ENCODE measurements at places on chromosomes 13 and 19.

DNA sequence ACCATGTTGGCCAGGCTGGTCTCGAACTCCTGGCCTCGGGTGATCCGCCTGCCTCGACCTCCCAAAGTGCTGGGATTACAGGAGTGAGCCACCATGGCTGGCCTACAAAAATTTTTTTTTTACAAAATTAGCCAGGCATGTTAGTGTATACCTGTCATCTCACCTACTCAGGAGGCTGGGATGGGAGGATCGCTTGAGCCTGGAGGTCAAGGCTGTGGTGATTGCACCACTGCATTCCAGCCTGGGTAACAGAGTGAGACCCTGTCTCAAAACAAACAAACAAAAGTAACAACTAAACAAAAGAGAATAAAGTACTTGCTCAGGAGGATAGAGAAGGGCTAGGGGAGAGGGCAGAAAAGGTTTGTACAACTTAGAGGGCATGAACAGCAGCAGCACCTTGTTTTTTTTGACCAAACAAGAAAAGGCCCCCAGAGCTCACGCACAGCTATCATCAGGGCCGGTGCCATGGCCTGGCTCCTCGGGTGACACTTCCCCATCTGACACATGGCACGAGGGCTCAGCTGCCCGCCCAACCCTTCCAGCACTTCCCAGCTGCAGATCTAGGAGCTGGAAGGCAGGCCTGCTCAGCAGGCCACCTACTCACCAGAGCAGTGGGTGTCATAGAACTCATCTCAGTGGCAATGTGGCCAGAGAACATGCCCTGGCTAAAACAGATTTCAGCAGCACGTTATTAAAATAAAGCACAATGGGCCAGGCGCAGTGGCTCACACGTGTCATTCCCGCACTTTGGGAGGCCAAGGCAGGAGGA lies 8.6 kb upstream of the SLC7A9 start:
- no peak for DNase-seq

DNA sequence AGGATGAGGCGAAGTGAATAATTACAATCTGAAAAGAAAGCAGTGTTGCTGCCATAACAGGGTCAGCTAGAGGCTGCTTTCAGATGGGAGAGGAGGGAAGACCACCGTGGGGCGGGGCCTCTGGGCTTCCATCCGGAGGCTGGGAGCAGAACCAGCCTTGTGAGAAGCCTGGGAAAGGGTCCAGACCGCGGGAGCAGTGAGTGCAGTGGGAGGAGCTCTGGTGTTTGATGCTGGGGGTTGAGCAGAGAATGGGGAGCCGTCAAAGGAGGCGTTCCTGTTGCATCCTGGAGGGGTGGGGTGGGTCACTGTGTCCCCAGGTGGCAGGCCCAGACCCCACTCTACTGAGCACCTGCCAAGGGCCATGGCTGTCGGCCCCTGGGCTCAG lies 18.1 kb downstream of the NKPD1 start:
- no peak for DNase-seq

- no peak for DNase-seq
Observed at GRCh38 chr13:48506092-48506701, 26.7 kb downstream of the RCBTB2 start.

DNA sequence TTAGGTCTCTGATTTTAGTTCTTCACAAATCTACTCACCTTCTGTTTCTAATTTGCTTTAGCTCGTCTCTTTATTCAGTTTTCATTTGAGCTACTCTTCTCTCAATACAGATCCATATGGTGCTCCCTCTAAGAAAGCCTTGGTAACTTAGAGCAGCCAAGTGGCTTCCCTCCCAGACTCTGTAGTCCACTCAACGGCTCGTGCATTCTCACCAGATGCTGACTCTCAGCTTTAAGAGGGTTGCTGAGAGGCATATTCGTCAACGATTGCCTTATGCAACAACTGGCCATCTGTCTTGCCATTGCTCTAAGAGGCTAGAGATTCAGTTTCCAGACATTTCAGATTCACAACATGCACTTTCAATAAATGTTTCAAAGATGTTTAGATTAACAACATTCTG lies 785.8 kb upstream of the SLC10A2 start:
- DNase-seq, result no peak
